Mammary epithelial cell (primary cell): ENCODE measurements at places on chromosomes 12 and 14. TPM values are rescaled to one million over a fixed set of nuclear protein-coding genes. Genes with fewer than 3 reads are reported as not detected.

The C12orf54 gene
- 1.9 TPM for polyA plus RNA-seq

The LBHD2 gene
- not detected for polyA plus RNA-seq

The KRT77 gene
- polyA plus RNA-seq = not detected

The GOLGA5 gene
- polyA plus RNA-seq = 18.9 TPM

The SLC17A8 gene
- not detected for polyA plus RNA-seq

The P2RX2 gene
- not detected for polyA plus RNA-seq

The EIF2S3B gene
- polyA plus RNA-seq = 1.5 TPM

The RPS6KL1 gene
- 0.51 TPM for polyA plus RNA-seq

The KRT82 gene
- polyA plus RNA-seq = 0.01 TPM

DNA sequence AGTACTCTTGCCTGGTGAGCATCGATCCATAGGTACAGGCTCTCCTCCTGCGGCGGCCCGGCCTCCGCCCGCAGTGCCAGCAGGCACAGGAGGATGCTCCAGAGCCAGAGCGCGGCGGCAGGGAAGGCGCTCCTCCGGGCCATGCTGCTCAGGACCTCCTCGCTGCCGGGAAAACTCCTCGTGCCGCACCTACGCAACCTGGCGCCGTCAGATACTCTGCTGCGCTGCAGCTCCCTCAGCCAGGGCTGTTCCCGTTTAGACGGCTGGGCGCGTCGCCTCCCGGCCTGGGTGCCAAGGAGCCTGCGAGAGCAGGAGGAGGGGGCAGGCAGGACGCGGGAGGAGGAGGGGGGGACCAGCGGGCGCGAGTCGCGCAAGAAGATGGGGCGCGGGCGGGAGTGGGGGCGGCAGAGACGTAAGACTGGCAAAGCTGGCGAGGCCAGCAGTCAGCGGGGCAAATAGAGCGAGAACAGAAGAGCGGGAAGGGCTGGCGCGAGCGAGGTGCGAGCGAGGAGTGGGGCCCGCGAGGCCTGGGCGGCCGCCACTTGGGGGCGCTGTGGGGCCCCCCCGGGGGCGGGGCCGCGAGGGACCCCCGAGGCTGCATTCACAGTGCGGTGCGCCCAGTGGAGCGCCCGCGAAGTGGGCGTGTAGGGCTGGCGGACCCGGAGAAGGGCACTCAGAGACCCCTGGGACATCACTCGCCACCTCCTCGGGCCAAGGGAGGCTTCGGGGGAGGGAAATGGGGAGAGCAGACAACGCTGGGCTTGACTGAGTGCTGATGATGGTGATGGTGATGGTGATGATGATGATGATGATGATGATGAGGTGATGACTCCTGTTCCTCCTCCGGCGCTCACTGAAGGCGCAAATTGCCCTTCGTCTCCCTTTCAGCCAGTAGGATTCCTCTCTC lies at the start of gene WIF1:
Gene WIF1, minus strand, starts transcription at position 257 of the 907 bp plus-strand sequence. Its CDS starts 114 bp downstream, at position 143.
- peak; percentile 37 for DNase-seq

- no peak for DNase-seq
Observed at GRCh38 chr14:78075555-78076277, 94.5 kb upstream of the NRXN3 start.

- DNase-seq = peak; percentile 56
Observed at GRCh38 chr12:44835641-44836379, 40.3 kb downstream of the NELL2 start.

GRCh38 chr14:54490445-54491175 lies 1.8 kb upstream of the GMFB start:
- no peak for DNase-seq

GRCh38 chr14:34227834-34228649 lies 234.0 kb downstream of the SPTSSA start:
- peak; percentile 50 for DNase-seq

DNA sequence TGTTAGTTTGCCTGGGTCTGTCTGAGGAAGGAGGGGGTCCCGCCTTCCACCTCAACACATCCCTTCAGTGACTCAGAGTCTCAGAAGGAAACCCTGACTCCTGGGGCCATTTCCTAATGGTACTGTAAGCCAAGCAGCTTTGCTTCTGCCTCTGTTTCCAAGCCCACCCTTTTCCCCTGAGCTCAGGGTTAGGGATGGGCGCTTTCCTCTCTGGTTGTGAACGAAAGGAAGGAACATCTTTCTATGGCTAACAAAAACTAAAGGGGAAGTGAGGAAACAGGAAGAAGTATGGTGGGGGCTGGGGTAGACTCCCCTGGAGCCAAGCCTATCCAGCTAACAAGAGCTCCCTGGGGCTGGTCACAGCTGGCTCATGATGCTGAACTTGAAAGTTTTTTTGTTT lies 11.6 kb upstream of the UNC119B start:
- DNase-seq = no peak

GRCh38 chr12:71782017-71782416 lies 27.4 kb downstream of the RAB21 start:
- DNase-seq = no peak

DNA sequence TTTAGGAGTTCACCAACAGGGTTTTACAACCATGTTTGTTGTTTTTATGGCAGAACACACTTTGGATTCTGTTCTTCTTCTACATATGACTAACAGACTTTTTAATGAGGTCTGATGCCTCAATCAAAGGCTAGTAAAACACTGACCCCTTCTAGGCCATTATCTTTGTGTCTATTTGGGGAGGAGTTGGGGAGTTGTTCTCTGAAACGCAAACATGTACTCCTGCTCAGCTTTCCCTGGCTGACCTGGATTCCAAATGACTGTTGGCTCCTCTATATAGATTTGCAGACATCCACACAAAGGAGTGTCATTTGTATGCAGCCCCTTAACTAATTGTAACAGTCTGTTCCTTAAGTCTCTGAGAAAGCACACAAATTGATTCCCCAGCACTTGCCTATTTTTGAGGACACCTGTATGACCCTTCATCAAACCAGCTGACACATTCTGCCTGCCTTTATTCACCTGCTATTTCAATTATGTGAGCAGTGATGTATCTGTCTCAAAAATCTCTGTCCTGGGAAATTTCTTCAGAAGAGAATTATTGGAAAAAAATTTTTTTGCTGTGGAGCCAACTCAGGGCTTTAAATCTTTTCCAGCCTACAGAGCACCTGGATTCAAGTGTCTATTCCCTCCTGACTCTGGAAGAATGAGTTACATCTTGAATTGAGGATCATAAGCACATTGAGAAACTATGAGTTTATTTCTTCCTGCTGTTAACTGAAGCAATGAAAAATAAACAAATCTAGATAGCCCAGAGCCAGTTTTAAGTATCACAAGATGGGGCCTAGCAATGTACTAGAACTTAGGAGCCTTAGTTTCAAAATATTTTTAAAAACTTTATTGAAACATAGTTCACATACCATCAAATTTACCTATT lies 417.2 kb downstream of the RAD51B start:
- no peak for DNase-seq

- peak; percentile 22 for DNase-seq
Observed at GRCh38 chr14:23694085-23694948, 58.2 kb downstream of the DHRS2 start.
